Right renal pelvis (tissue), 4 donors: ENCODE measurements at places on chromosomes 2 and 18.

GRCh38 chr2:36169843-36170242, 185.7 kb upstream of the CRIM1 start:
- DNase-seq, result no peak

DNA sequence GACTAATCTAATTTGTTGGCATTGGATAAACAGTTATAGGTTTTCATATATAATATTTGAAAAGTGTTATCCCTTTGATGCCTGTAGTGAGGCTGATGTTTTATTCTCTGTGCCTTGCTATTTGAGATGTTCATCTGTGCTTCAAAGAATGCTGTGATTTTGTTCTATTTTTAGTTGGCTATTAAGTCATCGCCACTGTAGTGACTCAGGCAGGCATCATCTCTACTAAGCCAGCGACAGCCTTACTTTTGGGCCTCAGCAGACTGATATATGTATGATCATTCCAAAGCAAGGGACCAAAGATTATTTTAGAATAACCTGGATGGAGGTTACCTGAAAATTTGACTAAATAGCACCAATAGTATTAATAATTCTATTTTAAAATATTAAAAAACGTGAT, 1674.5 kb upstream of the NXPH2 start:
- no peak for DNase-seq

GRCh38 chr2:74959106-74959751, 786 bp downstream of the POLE4 start:
- no peak for DNase-seq

DNA sequence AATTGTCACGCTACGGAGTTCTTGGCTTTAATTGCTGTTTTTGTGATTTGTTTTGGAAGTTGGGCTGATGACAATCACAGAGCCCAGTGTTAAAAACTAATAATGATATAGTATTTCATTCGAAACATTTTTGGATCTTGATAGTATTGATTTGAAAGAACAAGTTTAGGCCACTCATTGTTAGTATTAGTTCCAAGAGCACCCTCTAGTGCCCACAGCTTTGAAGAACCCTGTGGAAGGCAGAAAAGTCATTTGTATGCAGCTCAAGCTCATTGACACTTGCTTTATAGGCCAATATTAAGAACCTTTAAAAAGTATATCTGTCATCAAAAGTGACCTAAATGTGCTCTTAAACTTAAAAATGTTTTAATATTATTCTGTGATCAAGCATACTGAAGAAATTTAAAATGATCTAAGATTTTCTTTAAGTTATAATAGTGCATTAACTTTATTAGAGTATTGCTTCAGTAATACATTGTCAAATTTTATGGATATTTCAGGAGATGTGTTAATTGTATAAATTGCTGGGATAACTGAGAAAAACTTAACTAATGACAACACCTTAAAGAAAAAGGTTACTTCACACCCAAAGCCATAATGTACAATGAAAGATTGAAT, 191.0 kb downstream of the GRB14 start:
- DNase-seq, result peak; percentile 14

GRCh38 chr2:620004-620403, 57.2 kb downstream of the TMEM18 start:
- DNase-seq, result no peak

DNA sequence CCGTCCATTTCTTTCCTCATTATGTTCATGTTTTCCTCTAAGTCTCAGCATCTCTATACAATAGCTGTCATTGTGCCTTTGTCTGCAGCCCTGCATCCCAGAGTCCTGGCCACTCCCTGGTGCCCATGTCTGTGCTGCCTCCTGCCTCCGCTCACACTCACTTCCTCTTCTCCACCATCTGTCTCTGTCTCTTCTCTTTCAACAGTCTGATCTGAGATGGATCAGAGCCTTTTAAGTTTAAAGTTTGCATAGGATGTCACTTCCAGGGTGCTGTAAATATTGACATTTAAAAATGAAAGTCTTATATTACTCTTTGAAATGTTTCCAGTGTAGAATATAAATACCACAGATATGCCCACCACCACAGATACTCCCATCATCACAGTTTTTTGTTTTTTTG, 42.7 kb downstream of the UBE2F start:
- DNase-seq, result no peak

- no peak for DNase-seq
These were observed 5.2 kb upstream of the TPO start for GRCh38 chr2:1407950-1408675.

GRCh38 chr2:63669596-63669995, 80.8 kb downstream of the MDH1 start:
- no peak for DNase-seq

- DNase-seq, result no peak
These were observed 1.3 kb upstream of the EIF2AK3 start for GRCh38 chr2:88628571-88628939.

- DNase-seq, result no peak
These were observed 26.6 kb downstream of the GULP1 start for GRCh38 chr2:188318161-188318749.

DNA sequence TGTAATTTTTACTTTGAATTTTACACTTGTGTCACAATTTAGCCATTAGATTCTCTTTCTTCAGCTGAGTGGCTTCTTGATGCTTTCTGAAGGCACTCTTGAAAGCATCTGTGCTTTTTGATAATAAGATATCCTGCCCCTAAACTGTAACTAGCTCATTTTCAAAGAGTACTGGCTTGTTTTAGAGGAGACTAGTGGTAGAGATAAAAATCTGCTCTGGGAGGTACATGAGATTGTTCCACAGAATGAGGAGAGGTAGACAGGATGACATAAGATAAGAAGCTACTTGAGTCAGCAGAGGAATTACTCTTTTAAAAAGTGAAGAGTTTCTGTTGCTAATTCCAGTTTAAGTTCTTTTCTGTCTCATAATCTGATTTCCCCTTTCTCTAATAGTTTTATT, 10.6 kb downstream of the PLEKHB2 start:
- no peak for DNase-seq

DNA sequence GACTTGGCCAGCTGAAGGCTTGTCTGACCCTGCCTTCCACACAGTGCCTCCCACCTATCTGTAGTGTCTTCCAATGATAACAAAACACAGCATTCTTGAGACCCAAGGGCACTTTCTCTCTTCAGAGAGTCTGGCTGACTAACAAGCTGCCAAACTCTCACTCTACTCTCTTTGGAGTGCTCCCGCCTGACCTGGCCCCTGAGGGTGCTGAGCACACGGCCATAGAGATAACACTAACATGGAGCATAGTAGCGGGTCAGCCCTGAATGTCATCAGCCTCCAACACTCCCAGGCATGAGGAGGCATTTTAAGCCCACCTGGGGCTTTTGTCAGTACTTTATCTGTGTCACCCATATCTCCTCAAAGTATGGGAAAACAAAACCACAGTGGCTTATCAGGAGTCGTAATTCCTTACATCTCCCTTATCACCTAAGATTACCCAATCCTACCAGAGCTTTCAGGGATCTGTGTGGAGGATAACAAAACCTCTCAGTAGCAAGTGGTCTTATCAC, 160.3 kb upstream of the TCF4 start:
- no peak for DNase-seq

- no peak for DNase-seq
These were observed 678.9 kb downstream of the ARHGAP15 start for GRCh38 chr2:143808166-143808565.

- DNase-seq, result no peak
These were observed 44.1 kb downstream of the EFR3B start for GRCh38 chr2:25085761-25086560.

- no peak for DNase-seq
These were observed 89.7 kb downstream of the TMEM247 start for GRCh38 chr2:46569061-46569560.

DNA sequence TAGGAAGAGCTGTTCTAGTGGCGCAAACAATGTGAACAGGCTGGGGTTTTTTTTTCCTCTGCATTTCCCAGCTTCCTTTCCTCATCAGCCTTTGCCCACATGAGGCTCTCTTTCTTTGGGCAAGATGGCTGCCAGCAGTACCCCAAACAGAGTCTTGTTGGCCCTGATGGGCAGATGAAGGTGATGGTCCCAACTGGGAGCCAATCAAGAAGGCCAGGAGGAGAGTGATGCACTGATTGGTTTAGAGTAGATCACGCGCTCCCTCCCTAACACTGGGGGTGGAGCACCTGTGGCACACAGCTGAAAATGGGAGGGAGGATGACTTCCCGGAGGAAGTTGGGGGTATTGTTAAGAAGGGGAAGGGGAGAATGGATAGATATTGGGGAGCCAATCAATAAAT, 96.3 kb upstream of the FZD7 start:
- no peak for DNase-seq

DNA sequence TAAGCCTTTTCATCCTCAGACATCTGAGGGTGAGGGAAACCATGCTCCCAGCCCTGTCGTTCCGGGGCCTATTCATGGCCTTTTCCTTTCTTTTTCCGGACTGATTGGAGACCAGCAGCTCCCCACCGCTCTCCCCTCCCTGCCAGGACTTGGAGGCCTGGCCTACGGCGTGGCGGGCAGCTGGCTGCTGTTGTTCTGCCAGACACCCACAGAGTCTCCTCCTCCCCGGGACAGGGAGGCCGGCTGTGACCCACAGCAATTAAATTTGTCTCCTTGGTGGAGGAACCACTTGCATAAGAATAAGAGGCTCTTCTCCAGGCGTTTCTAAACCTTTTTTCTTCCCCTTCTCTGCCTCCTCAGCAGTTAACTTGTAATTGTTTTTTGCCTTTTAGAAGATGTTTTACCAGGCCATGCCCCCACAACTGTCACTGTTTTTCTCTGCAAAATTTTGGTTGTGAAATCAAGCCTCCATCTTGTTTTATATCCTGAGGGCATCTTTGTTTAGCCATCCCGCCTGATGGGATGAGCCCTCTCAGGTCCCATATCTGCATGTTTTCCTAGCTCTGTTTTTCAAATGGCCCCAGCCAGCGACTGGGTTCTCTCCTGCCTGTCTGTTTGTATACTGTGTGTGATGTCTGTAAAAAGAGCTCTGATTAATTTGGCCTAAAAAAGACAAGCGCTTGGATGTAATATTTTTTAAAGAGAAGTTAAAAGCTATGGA, 1060.0 kb upstream of the DDX18 start:
- no peak for DNase-seq

- DNase-seq, result no peak
These were observed 111.6 kb upstream of the CYP1B1 start for GRCh38 chr2:38187541-38188011.

DNA sequence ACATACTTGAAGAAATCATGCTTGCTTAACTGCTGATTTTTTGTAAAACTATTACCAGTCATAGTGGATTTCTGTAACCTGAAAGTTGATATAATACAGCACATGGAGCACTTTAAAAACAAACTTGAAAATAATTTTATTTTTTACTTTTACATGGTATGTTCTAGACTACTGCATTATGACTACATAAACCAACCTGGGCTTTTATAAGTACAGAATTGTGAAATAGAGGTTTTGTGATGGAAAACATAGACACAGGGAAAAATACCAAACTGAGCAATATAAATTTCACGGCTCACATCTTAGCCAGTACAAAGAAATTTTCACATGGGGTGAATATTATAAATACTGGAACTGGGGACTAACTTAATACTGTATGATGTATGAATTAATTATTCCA, 59.3 kb upstream of the CTIF start:
- no peak for DNase-seq

DNA sequence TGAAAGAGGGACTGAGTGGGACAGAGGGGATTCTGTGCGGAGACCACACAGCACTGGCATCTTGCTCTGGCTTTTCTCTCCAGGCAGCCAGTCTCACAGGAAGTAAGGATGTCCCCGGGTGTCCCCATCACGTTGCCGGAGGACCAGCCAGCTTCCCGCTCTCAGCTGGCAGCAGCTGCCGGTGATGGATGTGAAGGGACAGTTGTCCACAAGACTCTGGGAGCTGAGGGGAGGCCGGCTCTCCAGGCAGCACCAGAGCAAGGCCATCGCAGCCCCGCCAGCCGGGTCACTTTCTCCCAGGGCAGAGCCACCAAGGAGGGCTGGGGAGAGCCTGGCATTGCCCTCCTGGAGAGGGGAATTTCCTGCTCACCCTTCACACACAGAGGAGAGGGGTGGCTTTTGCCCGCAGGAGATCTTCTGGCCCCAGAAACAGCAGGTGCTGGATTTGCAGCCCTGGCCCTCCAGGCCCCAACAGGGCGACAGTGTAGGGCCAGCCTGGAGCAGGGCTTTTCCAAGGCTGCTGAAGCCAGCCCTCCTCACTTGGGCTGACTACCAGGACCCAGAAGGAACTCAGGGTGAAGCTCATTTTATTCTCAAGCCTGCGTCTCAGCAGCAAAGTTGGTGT, 24.0 kb upstream of the B3GNT7 start:
- DNase-seq, result no peak

- no peak for DNase-seq
These were observed 571.2 kb upstream of the ACVR2A start for GRCh38 chr2:147273628-147274027.

DNA sequence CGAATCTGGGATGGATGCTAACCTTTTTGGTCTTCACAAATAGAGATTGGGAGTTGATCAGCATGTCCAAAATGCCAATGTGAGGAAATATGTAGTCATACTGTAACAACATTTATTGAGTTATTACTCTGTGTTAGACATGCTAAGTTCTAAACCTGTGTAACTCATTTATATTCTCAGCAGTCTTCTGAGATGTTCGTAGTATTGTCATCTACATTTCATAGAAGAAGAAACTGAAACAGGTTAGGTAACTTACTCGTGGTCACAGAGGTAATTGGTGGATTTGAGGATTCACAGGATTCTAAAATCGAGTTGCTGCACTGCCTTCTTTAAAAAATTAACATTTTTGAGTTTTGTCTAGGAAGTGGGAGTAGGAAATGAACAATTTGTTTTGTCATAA, 162.1 kb downstream of the UBE2E3 start:
- no peak for DNase-seq

DNA sequence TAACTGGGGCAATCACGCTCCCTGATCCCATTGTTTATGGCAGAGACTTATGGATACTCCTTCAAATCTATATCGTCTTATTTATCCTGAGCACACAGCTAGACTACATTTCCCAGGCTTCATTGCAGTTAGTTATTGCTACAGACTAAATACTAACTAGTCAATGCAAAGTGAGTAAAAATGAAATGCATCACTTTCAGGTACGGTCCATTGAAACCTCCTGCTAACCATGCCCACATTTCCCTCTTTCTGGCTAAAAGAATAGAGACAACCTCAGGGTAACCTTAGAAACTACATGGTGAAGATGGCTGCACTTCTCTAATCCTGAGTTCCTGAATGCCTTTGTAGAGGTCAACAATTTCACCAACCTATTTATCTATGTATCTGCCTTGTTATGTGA, 437.4 kb downstream of the EPHA4 start:
- DNase-seq, result no peak

GRCh38 chr2:20962939-20963557, 80.8 kb downstream of the APOB start:
- DNase-seq, result peak; percentile 57

GRCh38 chr2:129457277-129457818, 522.1 kb upstream of the RAB6C start:
- DNase-seq, result no peak

GRCh38 chr2:169361706-169362117, 622 bp downstream of the LRP2 start:
- DNase-seq, result no peak

DNA sequence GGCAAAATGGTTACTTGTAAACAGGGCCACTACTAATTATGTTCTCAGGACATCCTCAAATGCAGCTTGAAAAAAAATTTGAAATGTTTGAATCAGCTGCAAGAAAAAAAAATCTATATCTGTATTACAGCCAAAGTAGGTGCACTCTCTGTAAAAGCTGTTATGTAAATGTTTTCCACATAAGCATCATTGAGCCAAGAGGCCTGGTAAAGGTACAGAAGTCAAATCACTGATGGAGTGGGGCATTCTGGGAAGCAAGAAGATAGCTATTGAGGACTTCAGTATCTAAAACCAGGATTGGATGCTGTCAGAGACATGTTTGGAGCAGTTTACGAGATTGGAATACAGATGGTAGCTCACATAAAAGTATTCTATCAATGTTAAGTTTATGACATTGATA, 80.3 kb downstream of the MAPRE2 start:
- no peak for DNase-seq
